ENCODE measurements at places on chromosomes 2 and 18. TPM values are rescaled to one million over a fixed set of nuclear protein-coding genes. Genes with fewer than 3 reads are reported as not detected.

The SALL3 gene
- total RNA-seq = not detected

The ATP9B gene
- total RNA-seq = 6.4 TPM

The EML6 gene
- total RNA-seq = 2.1 TPM

The BMP10 gene
- total RNA-seq = not detected

The RIT2 gene
- not detected for total RNA-seq

The CROCC2 gene
- total RNA-seq = 0.12 TPM

The UGT1A8 gene
- not detected for total RNA-seq

The ANKRD30B gene
- total RNA-seq = 0.59 TPM

The ASIC4 gene
- not detected for total RNA-seq

The KCNJ13 gene
- not detected for total RNA-seq

The CCDC141 gene
- total RNA-seq = 0.88 TPM

The PID1 gene
- total RNA-seq = 15.9 TPM

The ZC3H6 gene
- total RNA-seq = 4.3 TPM

The OBSL1 gene
- 41.5 TPM for total RNA-seq

The CXCR1 gene
- not detected for total RNA-seq

The ID2 gene
- total RNA-seq = 84.3 TPM

The ACMSD gene
- total RNA-seq = not detected

The RND3 gene
- total RNA-seq = 41.7 TPM

The REG1B gene
- not detected for total RNA-seq

The BOLL gene
- not detected for total RNA-seq

The SRD5A2 gene
- total RNA-seq = not detected

The TOGARAM2 gene
- total RNA-seq = not detected

The COL4A4 gene
- 1.4 TPM for total RNA-seq

The DCDC2C gene
- not detected for total RNA-seq

The AOX1 gene
- total RNA-seq = 27.5 TPM

The REG3A gene
- not detected for total RNA-seq

The SERPINB11 gene
- not detected for total RNA-seq

The SAG gene
- 0.12 TPM for total RNA-seq

The OTX1 gene
- 0.88 TPM for total RNA-seq

The PROKR1 gene
- not detected for total RNA-seq

The FOXD4L1 gene
- 0.10 TPM for total RNA-seq

The GREB1L gene
- total RNA-seq = 0.24 TPM

The GTF2A1L gene
- 0.60 TPM for total RNA-seq

The ARHGAP28 gene
- 0.29 TPM for total RNA-seq

The SLC4A5 gene
- 0.10 TPM for total RNA-seq

The LRRC30 gene
- total RNA-seq = not detected

The AGXT gene
- total RNA-seq = 0.10 TPM

The ADGRF3 gene
- total RNA-seq = under 0.01 TPM

The CFAP65 gene
- total RNA-seq = 0.12 TPM

The GAREM1 gene
- total RNA-seq = 0.29 TPM

The TWIST2 gene
- 94.9 TPM for total RNA-seq

The STK36 gene
- 15.6 TPM for total RNA-seq

The AFTPH gene
- total RNA-seq = 29.1 TPM

The MROH2A gene
- 0.10 TPM for total RNA-seq

The ACADL gene
- not detected for total RNA-seq

The CYTIP gene
- 1.8 TPM for total RNA-seq

The EIF2B4 gene
- 36.1 TPM for total RNA-seq

The GRHL1 gene
- total RNA-seq = 0.36 TPM

The C1QL2 gene
- not detected for total RNA-seq

The LRP1B gene
- not detected for total RNA-seq

The CTAGE1 gene
- total RNA-seq = 1.3 TPM

The SMYD1 gene
- not detected for total RNA-seq

The TEX44 gene
- not detected for total RNA-seq

The NETO1 gene
- total RNA-seq = 0.12 TPM

The NGEF gene
- total RNA-seq = 35.4 TPM

The ACTR3 gene
- total RNA-seq = 389 TPM
